ENCODE measurements at places on chromosomes 5 and 9. TPM values are rescaled to one million over a fixed set of nuclear protein-coding genes. Genes with fewer than 3 reads are reported as not detected.

FOXD4L5 gene
- not detected for total RNA-seq

SLC34A1 gene
- total RNA-seq = not detected

TRPM3 gene
- not detected for total RNA-seq

SH3TC2 gene
- total RNA-seq = 0.41 TPM

SPATA31E1 gene
- not detected for total RNA-seq

LRRTM2 gene
- total RNA-seq = not detected
